8988T (cell line): ENCODE measurements at places on chromosomes 2 and 18.
A peak's percentile ranks its signal among the peaks of the same experiment; 100 is the strongest.

- DNase-seq = no peak
Measured at GRCh38 chr2:112182581-112183034, 44.4 kb downstream of the FBLN7 start.

DNA sequence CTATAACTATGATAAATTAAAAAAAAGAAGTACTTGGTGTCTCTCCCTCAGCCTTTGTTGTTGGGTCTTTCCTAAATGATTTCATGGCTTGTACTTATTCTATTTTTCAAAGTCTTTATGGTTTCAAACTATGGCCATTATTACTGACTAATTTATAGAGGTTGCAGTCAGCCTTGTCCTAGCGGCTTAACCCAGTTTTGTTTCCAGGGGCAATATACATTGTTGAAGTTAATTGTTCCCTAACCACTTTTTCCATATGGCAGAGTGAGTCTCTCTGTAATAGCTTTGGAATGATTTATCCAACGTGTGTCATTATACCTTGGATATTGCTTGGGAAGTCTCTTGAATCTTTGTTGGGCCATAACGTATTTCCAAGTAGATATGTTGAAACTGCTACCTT is 408.8 kb downstream of the HRH4 start:
- no peak for DNase-seq

DNA sequence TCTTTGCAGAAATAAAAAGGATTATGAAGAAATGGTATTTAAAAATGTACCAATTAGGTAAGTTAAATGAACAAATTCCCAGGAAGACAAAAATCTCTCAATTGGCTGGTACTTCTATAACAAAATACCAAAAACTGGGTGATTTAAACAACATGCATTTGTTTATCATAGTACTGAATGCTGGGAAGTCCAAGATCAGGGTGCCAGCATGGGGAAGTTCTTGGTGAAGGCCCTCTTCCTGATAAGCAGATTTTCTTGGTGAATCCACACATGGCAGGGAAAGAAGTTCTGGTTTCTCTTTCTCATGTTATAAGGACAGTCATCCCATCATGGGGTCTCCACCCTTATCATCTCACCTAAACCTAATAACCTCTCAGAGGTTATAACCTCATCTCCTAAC is 271.6 kb upstream of the SETBP1 start:
- no peak for DNase-seq

- no peak for DNase-seq
Measured at GRCh38 chr2:180644709-180645108, 335.7 kb upstream of the UBE2E3 start.

- DNase-seq = no peak
Measured at GRCh38 chr2:152550386-152550785, 166.9 kb downstream of the PRPF40A start.

DNA sequence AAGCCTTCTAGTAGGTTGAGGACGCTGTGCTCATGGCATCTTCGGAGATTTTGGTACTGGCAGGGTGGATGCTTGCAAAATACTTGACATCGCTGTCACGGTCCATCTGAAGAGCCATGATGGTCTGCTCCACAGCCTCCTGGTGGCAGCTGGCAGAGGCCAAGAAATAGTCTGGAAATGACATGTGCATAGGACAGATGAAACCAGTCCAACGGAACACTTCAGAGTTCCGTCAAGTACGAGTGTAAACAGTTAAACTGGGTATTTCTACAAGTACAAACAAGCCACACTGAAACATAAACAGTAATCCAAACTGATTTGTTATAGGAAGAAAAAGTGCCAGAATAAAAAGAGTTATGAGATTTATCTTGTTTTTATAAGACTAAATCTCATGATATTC is 66.6 kb downstream of the PPP4R1 start:
- DNase-seq = no peak

- DNase-seq = peak; percentile 29
Measured at GRCh38 chr2:159118115-159118858, 149.8 kb downstream of the TANC1 start.

DNA sequence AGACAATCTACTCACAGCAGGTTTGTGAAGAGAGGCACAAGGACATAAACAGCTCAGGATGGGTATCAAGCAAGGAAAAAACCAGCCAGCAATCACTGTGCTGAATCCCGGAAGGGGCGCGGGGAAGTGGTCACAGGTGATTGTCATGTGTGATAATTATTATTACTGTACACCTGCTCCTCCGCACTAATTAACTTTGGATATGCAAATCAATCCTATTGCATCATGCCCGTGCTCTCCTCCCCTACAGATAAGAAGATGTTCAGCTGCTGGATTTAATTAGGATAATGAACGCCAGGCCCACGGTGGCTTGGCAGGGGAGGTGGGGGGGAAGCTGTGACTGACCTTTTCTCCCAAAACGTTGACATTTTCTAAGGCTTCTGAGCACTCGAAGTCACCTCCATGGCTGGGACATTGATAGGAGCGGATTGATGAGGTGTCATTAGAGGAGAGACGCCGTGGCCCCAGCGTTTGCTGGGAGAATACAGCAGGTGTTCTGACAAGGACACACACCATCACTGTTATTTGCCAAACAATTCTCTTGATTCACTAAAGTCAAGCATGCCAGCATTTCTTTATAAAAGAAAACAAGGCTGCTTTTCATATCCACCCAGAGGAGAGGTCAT is 160.3 kb upstream of the VRK2 start:
- no peak for DNase-seq

- no peak for DNase-seq
Measured at GRCh38 chr2:226031647-226032501, 632.4 kb downstream of the NYAP2 start.

- no peak for DNase-seq
Measured at GRCh38 chr2:3433339-3433699, 53.8 kb downstream of the TRAPPC12 start.

DNA sequence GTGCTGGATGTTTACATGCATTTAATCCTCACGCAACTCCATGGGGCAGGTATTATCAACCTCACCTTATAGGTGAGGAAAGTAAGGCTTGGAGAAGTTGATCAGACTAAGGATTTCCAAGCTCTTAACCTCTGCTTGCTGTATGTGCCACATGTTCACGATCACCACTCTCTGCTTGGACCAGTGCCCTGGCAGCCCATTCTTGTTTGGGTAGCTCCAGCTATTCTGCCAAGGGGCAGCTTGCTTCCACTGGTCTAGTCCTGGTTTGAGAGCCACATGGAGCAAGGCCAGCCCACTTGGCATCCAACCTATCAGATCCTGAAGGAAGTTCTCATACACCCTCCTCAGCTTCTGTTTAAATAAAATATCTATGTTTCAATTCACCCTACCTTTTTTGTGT is 14.3 kb downstream of the PLB1 start:
- DNase-seq = no peak

DNA sequence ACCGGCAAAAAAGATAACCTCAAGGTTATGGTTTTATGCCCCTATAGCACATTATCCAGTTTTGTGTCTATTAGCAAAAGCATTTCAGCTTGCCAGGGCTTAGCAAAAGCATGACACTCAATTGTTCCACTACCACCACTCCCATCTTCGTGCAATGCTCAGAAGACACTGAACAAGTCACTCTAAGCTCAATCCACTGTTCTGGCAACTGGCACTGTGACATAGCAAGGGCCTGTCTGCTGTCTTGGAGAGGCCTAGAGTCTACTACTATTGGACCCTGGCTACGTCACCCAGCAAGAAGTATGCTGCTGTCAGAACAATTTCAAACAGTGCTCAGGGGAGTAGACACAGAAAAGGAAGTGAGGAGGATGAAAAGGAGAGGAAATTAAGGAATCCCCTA is 103.5 kb upstream of the PPP1CB start:
- DNase-seq = no peak

DNA sequence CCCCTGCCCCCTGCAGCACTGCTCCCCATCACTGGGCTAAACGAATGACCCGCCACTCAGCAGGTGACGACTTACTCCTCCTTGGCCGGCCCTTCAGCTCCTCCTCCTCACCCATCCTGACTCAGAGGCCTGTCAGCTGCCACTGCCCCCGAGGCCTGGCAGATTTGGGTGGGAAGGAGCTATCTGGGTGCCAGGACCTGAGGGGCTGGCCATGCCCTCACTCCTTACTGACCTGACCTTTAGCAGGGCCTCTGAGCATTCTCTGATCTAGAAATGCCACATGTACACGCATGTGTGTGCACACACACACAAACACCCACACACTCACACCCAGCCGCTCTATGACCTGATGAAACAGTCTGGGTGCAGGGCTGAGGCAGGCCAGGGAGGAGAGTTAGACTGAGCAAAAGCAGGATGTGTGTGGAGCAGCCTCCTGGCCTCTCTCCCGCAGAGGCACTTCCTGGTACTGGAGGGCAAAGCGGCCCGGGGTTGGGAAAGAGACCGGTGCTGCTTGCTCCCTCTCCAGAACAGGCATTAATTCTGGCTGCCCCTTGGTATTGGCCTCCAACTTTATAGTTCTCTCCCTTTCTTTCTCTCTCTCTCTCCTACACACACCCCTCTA is 68.0 kb downstream of the ZFP36L2 start:
- no peak for DNase-seq

GRCh38 chr2:41869542-41870264 is 178.1 kb upstream of the PKDCC start:
- peak; percentile 40 for DNase-seq

GRCh38 chr2:176502619-176503018 is 233.4 kb downstream of the MTX2 start:
- no peak for DNase-seq
